Amniotic stem cell (primary cell): ENCODE measurements at places on chromosomes 5 and 9.

GRCh38 chr9:74942801-74943200 is 9.9 kb downstream of the C9orf40 start:
- no peak for DNase-seq

DNA sequence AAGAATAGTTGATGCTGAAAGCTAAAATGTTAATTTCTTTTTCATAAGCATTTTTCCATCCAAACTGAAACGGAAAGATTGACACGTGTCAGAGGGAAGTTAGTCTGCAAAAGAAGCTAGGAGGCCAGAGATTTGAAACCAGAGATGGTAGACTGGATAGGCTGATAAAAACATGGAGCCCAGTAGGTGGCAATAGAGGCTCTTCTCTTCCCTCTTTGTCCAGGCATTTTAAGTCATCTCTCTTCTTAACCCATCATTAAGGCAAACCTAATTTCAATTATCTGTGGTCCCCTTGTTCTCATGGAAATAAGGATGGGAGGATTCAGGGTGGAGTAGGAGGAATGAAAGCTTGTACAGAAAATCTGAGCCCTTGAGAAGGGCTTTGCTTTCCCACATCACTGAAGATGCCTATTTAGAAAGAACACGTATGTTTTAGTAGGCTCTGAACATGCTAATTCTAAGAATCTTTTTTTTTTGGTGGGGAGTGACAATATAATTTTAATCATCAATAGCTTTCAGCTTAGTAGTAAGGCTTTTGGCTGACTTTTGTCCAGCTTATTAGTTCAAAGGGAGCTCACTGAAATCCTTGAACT is 66.6 kb downstream of the ZNF474 start:
- peak; percentile 7 for DNase-seq

DNA sequence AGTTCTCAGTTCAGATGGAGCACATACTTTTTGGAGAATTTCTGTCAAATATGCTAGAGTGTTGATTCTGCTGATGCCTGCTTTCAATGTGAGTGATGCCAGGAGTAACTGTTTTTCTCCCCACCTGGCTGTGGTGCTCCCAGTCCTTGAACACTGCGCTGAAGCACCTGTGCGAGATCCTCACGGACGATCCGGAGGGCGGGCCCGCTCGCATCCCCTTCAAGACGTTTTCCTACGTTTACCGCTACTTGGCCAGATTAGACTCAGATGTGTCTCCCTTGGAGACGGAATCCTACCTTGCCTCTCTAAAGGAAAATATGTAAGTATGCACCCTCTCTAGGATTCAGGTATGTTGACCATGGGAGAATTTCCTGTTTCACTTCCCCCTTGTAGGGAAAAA is 19.4 kb downstream of the ROPN1L start:
- no peak for DNase-seq

DNA sequence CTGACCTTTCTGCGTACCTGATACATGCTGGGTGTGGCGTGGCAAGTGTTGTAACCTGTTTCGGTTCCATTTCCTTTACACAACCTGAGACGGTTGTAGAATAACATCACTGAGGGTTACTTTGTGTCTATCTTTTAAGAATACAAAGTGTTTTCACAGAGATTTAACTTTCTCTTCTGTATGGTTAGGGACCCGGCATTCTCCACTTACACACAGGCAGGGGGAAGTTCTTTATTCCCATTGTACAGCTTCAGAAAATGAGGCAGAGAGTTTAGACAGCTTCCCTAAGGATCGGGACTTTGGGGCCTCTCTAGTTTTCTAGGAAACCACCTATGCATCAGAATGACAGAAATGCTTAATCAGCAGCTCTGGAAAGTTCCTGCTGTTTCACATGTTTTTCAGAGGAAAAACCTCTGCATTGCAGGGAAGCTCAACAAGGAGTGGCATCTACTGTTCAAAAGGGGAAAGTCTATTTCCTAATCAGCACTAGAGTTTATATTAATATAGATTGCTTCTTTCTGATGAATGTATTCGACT is 41.3 kb downstream of the CAST start:
- no peak for DNase-seq

- no peak for DNase-seq
These were observed 29.7 kb upstream of the ITGA1 start for GRCh38 chr5:52758014-52758413.

- no peak for DNase-seq
These were observed 146.4 kb downstream of the PALM2AKAP2 start for GRCh38 chr9:109926421-109926869.

DNA sequence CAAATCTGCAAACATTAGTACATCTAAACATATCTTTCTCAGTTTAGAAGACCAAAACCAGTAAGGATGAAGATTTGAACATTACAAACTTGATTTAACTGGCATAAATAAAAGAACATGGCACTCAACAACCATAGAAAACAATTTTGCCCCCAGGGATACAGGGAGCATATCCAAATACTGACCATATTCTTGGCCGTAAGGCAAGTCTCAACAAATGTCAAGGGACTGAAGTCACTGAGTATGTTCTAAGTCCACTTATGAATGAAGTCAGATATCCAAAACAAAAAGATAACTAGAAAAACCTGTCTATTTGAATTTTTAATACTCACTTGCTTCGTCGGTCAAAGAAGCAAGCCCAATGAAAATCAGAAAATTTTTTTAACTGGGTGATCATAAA is 14.1 kb downstream of the FEM1C start:
- no peak for DNase-seq

DNA sequence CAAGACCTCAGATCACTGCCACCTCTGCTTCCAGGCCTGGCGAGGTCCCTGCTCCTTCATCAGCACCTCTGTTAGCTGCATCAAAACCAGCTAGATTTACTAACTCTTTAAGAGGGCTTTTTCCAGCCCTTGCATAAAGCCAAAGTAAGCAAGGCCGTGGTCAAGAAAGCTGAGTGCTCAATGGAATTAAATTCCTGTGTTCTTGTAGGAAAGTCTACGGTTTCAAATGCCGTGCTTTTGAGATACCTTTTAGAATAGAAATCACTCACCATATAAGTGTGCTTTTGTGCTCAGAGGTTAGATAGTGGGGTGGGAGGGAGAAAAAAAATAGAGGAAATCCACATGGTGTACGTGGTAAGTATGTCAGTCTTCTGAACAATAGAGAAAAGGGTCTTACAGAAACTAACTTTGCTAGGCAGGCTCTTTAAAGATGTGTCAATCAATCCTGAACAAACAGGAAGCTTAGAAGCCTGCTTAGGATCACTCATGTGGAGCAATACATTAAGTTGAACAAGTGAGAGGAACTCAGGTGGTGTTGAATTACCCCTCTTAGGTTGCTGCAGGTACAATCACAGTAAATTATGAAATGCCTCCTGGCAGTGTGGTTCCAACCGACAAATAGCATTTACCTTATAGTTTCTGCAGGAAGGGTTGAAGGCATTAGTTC is 79.7 kb downstream of the SEMA6A start:
- no peak for DNase-seq

DNA sequence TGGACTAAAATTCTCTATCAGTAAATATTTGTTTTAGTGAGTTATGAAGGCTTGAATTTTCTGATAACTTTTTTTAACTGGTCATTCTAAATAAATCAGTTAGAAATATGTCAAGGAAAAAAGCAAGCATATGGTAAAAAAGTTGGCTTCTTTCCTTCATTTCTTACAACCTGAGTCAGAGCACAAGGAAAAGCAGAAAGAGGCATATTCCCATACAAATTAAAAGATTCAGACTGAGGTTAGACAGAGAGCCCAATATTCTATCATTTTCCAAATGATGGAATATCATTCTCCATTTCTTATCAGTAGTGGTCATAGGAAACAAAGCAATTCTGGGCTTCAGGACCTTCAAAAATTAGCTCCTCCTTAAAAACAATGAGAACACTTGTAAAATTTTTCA is 732.1 kb downstream of the MAT2B start:
- no peak for DNase-seq

GRCh38 chr5:17373814-17374556 is 124.0 kb upstream of the TAF11L2 start:
- DNase-seq = no peak

GRCh38 chr9:136505406-136506403 is 22.9 kb upstream of the SEC16A start:
- DNase-seq = no peak

- DNase-seq = peak; percentile 14
These were observed at the start of gene CD14 for GRCh38 chr5:140633021-140633471. Gene CD14, minus strand, starts transcription at chr5:140633175. Its CDS starts 104 bp downstream, at chr5:140633071.

DNA sequence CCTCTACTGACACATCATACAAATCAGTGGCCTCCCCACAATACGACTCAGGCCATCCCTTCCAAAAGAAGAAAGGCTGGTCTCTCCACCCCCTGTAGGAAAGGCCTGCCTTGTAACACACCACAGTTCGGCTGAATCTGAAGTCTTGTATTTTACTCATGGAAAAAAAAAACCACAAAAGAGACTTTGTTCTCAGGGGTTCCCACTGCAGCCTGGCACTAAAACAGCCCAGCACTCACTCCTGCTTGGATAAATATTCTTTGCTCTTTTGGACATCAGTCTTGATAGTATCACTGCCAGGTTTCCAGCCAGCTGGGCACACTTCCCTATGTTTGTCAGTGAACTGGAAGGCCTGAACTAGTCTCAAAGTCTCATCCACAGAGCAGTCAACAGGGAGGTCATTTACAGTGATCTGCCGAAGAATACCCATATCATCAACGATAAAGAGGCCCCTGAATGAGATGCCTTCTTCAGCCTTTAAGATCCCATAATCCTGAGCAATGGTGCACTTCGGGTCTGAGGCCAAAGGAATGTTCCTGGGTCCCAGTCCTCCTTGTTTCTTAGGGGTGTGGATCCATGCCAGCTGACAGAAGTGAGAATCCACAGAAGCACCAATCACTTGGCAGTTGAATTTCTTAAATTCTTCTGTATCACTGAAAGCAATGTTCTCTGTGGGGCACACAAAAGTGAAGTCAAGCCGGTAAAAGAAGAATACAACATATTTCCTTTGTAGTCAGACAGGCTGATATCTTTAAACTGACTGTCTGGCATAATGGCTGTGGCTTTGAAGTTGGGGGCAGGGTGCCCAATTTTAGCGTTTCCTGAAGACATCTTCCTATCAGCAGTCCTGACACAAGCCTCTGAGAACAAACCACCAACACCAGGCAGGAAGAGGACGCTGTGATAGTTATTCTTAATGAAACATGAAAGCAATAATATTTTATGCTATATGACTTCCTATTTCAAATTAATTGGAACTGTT is 198.1 kb downstream of the LURAP1L start:
- DNase-seq = no peak

GRCh38 chr5:39266442-39266841 is 47.1 kb upstream of the FYB1 start:
- DNase-seq = no peak

GRCh38 chr5:143527808-143528207 is 124.3 kb upstream of the NR3C1 start:
- DNase-seq = no peak

GRCh38 chr5:139415221-139415861 is 11.5 kb upstream of the SPATA24 start:
- DNase-seq = no peak

- no peak for DNase-seq
These were observed 189.7 kb upstream of the SGCD start for GRCh38 chr5:156137071-156137869.

DNA sequence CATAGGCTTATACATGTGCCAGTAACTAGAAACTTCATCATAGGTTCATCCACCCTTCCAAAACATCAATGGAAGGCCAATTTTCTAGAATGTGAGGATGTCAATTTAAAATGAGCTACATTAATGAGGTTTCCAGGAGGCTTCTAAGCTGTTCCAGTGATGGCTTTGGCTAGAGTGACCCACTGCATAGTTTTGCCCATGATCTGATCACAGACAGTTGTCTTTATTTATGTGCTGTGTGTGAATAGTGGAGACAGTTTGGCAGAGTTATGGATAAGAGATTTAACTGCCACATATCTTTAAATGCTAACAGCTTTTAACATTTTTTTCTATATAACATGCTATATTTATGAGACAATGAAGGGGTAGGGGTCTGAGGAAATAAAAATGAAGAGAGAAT is 139.0 kb upstream of the ZNF462 start:
- DNase-seq = no peak

DNA sequence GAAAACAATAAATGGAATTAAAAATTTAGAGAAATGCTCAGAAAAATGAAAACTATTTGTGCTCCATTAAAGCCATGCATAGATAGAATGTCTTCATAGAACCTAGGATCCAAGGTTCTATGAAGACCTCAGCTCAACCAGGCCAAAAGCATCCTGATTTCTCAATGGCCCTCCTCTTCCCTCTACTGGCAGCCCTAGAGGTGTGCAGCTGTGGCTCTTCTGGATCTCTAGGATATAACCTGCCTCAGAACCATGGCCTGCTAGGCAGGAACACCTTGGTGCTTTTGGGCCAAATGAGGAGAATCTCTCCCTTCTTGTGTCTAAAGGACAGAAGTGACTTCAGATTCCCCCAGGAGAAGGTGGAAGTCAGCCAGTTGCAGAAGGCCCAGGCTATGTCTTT is 15.1 kb downstream of the IFNA1 start:
- no peak for DNase-seq

GRCh38 chr5:6317116-6317798 is 61.1 kb downstream of the MED10 start:
- no peak for DNase-seq

GRCh38 chr5:151298063-151298855 is 5.3 kb downstream of the SLC36A3 start:
- DNase-seq = peak; percentile 41

DNA sequence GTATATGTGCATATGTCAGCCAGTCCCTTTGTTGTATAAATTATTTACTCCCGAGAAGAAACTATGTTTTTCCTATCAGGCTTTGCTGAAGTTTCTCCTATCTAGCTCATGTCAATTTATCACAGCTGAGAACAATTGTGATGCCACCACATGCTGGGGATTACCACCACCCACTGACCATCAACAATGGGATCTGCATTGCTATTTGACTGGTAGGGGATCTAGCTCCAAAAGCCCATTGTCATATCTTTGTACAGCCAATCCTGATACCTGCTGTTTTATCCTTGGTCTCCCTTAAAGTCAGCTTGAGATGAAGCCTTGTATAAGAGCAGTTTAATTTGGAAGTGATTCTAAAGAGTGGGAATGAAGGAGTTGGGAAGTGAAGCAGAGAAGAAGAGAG is 53.9 kb upstream of the KCNN2 start:
- no peak for DNase-seq

GRCh38 chr9:104025945-104026344 is 68.2 kb upstream of the SMC2 start:
- DNase-seq = no peak

DNA sequence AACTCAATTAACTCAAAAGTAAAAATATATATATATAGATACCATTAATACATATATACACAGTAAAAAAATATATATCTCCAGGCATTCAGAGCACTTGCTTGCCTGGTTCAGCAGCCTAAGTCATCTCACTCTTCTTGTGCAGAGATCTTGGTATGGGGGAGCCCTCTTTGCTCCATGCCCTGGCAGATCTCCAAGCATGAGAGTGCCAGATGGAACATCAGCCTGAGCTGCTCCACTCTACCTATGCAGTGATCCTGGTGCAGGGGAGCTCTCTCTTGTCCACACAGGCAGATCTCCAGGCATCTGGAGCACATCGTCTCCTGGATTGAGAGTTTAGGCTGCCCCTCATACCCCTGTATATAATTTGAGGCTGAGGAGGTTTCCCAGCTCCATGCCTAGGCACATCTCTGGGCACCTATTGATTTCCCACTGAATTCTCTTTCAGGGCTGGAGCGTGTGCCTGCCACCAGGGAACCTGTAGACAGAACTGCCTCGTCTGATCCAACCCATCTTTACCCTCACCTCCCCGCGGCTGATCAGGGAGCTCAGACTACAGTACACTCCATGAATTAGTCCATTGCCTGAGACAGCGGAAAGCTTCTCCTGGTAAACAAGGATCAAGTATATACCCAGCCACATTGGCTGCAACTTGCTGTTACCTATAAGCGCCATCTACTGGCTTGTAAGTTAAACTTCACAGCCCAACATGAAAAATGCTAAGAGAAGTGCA is 342.4 kb upstream of the GRIA1 start:
- no peak for DNase-seq
